ENCODE measurements at places on chromosomes 7 and 10.
A peak's percentile ranks its signal among the peaks of the same experiment; 100 is the strongest.

DNA sequence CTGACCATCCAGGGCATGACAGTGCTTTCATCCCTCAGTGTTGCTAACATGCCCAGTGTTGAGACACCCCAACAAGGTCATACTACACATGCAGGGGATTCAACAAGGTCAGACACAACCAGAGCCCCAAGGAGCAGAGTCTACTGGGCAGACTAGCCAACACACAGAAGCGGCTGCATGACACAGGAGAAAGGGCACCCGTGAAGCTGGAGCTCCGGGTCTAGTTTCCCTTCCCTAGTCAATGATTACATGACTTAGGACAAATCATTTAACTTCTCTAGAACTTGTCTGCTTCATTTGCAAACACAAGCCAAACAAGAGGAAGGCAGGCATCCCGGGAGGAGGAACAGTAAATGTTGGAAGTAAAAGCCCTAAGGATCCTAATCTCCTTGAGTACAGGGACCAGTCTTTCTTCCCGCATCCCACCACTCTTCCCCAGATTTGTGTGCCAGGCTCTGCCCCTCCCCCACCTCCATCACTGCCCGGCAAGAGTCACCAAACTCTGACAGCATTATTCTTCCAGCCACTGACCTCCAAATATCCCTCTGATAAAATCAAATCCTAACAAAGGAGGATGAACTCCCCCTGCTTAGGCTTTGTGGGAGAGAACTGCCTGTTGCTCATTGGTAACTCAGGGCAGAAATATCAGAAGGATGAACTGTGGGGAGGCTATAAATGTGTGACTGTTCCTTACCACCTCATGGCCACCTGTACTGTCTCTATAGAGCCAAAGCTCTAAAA, 104.3 kb downstream of the KCNMA1 start:
- no peak overlapping the region for H3K27ac ChIP-seq
- peaks cover 8% of the 10 kb centered on the region for H3K27me3 ChIP-seq
- H3K4me1 ChIP-seq: no peaks in the 10 kb centered on the region
- DNase-seq: no peak
- H3K4me3 ChIP-seq: no peak overlapping the region

DNA sequence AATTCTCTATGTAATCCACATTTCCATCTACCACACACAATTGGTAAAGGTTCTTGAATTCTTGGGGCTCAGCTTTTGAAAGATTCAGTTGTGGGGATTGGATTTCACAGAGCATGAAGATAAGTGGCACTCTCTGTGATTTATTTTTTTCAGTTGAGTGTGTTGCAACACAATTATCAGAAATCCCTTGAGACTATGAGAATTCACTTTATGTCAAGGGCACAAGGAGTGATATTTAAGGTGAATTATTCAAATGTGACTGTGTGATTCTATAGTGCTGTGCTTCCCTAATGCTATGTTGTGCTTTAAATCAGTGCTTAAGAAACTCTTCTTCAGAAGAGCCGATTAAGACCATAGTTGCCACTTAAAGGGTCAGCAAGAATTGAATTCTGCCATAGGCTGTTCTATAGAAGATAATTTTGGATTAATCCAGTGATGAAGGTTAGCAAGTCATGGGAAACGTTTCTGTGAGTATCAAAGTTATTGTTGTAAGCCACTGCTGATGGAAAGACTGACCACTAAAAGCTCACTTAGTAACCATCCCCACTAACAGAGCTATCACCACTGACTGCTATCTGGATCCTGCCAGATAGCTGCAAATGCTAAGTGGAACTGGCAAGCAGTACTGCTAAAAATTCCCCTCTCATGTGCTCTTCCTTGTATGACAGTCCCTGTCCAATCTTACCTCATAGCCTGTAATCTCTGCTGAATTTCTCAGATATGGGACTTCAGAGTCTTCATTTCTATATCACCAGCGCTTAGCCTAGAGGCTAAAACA, 134.0 kb upstream of the SEMA3D start:
- no peak overlapping the region for H3K27ac ChIP-seq
- no peaks in the 10 kb centered on the region for H3K4me1 ChIP-seq
- H3K27me3 ChIP-seq: no peaks in the 10 kb centered on the region

DNA sequence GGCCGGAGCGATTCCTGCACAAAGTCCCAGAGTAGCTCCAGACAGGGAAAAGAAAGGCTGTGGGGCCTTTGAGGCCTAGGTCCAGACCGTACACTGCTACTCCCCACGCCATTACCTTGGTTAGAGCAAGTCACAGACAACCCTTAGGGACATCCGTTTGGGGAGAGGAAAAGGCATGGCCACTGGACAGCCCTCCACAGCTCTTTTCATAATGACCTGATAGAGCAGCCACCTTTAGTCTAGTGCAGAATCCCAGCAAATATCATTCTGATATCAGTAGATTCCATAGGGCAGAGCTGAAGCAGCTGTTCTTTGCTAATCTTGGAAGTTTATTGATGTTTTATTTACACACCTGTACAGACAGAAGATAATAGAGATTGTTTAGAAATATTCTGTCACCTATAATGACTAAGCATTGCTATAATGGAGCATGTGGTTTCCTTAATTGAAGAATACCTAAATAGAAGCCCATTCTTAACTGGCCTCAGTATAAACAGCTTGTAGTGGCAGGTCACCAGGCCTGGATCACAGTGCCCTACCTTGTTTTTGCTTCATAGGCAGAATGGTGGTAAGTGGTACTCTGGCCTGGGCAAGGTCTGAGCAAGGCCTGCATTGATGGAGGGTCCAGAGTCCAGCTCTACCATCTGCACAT, 27.9 kb downstream of the OGDH start:
- H3K27ac ChIP-seq: peak overlapping the region; percentile 64
- DNase-seq: no peak
- H3K27me3 ChIP-seq: no peaks in the 10 kb centered on the region
- peaks cover 5% of the 10 kb centered on the region for H3K36me3 ChIP-seq

GRCh38 chr10:116082206-116082605, 190.8 kb downstream of the GFRA1 start:
- no peaks in the 10 kb centered on the region for H3K27me3 ChIP-seq
- H3K4me3 ChIP-seq: no peak overlapping the region

Data from naive thymus-derived CD8-positive, alpha-beta T cell (primary cell).